ENCODE measurements at places on chromosomes 6 and 20. TPM values are rescaled to one million over a fixed set of nuclear protein-coding genes. Genes with fewer than 3 reads are reported as not detected.

Gene KIF25
- total RNA-seq = 3.0 TPM

GRCh38 chr20:15162079-15162647, 824.8 kb upstream of the FLRT3 start:
- DNase-seq = no peak

DNA sequence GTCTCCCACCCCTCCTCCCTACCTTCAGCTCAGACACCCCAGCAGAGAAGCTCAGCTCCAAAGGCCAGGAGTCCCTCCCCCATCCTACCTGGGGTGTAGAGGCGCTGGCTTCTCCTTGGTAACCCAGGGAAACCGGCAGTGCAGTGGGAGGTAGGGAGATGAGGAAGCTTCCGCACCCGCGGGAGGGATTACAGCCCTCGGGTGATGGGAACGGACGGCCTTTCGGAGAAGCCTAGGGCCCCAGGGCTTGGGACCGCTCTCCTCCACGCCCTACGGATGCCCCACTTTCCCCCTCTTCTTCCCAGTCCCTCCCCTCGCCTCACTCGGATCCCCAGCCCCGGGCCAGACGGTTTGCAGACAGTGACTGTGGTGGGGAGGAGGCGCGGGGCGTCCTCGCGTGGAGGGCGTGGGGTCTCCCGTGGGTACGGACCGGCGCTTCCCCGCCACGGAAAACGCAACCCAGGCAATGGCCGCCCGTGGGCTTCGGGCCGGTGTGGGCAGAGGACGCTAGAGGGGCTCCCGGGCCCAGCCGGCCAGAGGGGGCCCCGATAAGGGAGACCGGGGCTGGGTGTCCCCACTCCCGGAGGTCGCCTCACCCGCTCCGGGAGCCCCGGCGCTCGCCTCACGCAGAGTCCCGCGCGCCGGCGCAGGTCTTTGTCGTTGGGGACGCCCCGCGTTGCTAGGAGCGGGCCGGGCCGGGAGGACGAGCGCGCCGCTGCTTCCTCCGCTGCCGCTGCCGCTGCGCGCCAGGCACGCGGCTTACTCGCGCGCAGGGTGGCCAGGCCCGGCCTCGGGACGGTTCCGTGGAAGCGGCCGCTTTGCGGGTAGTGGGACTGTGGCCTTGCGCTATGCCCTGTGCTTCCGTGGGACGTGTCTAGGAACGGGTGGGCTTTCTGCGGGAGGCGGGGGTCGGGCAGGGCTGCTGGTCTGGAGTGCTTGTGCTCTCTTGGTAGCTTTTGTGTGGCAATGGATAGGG, 15.8 kb downstream of the AARS2 start:
- DNase-seq = peak; percentile 47

- DNase-seq = no peak
These were observed 140.0 kb upstream of the RNF217 start for GRCh38 chr6:124822204-124822613.

GRCh38 chr6:167735084-167735950, 91.4 kb upstream of the AFDN start:
- DNase-seq = peak; percentile 58

DNA sequence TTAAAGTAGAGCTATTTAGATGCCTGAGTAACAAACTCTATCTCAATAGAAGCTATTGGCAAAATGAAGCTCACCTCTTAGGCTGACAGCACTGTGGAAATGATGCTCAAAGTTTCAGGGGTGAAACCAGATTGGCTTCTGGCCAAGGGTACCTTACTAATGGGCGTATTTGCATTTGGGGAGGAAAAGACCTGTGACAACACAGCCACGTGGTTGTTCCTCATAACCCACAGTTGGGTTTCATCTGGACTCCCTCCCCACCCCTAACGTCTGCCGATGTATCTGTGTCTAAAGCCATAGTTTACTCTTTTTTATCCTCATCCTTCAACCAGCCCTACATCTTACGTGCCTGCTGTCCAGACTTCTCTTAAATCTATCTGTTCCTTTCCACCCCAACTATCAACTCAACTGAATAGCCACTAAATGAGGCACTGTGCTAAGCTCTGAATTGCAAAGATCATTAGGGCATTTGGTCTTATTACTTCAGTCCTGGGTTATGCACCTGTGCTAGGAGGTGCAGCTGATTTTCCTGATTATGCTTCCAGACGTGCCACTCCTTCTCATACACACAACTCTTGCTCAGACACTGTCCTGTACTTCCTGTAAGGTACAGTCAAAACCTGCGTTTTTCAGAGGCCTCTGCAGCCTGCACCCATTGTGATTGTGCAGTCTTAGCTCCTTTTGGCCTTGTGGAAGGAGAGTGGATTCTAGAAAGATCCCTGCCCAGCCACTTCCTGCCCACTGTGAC, 80.6 kb upstream of the ARMC2 start:
- DNase-seq = no peak

Gene LINC00237
- 4.4 TPM for total RNA-seq

- no peak for DNase-seq
These were observed 2.1 kb downstream of the PRSS35 start for GRCh38 chr6:83514466-83514865.

Gene ZNF391
- total RNA-seq = 5.2 TPM

Gene DPPA5
- total RNA-seq = not detected

GRCh38 chr20:53582574-53583351, 10.9 kb downstream of the ZNF217 start:
- no peak for DNase-seq

GRCh38 chr6:2197177-2197671, 48.2 kb downstream of the GMDS start:
- no peak for DNase-seq

- DNase-seq = no peak
These were observed 166.3 kb upstream of the TSHZ2 start for GRCh38 chr20:52805843-52806242.
